ENCODE measurements at places on chromosomes 2 and 18.
A peak's percentile ranks its signal among the peaks of the same experiment; 100 is the strongest.

GRCh38 chr2:174662459-174662858 lies 64.9 kb upstream of the WIPF1 start:
- DNase-seq: no peak

DNA sequence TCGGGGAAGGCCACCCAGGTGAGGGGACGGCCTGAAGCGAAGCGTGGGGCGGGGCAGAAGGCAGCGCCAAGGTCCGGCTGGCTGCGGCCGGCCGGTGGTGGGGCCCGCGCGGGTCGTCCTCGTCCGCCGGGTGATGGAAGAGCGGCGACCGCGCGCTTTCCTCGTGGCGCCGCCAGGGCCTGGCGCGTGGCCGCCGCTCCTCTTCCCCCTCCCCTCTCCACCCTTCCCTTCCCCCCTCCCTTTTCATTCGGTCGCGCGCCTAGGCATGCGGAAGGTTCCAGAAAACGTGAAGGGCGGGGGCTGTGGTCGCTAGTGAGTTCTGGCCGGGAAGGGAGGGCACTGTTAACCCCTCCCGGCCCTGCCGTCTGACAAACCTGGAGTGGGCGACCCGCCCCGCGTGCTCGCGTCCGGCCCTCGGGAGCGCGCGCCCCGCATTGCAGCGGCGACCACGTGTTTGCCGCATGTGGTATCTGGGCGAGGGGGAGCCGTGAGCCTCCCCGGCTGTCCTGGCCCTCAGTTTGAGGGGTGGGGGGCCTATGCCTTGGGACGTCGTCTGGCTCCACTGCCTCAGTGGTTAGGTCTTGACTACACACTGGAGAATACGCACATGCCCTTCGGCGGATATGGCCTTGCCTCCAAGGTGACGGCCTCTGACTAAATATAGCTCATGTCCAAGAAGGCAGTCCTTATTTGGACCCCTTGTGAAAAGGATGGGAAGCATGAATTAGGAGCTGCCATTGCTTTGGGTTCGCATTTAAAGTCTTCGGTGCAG lies 579 bp downstream of the MAT2A start:
- DNase-seq: peak; percentile 69

DNA sequence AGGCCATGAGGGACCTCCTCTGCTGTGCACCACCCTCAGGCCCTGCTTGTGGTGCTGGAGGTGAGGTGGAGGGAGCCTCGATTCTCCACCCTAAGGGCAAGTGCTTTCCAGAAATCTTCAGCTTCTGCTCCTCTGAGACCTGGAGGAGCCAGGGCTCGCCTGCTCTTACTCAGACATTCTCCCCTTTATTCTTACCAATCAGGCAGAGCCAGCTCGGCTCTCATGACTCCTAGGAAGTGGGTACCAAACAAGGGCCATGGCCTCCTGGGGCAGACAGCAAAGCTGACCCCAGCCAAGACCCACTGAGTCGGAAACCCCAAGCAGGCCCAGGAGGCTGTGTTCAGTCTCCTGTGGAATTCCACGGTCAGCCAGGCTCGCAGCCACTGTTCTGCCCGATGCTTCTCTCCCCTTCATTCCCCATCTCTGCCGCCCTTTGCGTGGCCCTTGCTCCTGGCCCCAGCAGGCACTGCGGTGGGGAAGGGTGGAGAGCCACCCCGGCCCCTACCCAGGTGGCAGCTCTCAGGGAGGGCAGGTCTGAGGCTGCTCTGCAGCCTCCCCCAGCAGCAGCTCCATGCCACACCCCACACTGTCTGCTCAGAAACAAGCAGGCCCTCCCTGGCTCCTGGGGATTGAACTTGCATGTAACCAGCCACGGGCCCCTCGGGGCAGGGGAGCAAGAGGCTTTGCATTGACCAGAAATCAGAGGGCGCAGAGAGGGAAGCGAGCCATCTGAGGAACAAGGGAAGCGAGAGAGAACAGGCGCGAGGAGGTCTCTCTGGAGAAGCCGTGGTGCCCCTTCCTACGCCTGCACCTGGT lies 24.0 kb downstream of the HS1BP3 start:
- no peak for DNase-seq

DNA sequence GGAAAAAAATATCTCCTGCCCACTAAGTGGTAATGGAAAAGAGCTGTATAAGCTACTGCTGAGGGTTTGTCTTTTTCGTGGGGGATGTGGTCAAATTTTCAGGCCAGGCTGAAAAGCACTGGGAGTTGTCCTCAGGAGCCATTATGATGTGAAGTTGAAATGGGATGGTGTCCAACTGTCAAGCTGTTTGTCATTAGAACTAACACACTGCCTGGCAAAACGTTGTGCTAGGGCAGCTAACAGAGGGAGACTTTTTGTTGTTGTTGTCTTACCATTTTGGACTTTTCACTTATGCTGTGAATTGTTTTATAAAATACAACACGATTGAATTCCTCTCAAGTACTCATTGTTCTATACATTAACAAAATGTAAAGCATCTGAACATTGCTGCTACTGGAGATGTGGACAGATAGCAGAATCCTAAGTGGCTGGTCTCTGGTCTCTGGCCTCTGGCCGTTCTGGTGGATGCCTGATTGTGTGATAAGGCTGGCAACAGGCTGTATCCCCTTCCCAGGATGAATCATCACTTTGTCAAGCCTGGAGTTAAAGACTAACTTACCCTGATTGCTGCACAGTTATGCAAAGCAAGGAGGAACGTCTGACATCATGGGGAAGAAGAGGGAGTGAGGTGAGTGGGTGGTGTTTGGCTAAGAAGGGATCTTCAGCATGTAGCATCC lies 2.3 kb downstream of the MYO1B start:
- DNase-seq: no peak

DNA sequence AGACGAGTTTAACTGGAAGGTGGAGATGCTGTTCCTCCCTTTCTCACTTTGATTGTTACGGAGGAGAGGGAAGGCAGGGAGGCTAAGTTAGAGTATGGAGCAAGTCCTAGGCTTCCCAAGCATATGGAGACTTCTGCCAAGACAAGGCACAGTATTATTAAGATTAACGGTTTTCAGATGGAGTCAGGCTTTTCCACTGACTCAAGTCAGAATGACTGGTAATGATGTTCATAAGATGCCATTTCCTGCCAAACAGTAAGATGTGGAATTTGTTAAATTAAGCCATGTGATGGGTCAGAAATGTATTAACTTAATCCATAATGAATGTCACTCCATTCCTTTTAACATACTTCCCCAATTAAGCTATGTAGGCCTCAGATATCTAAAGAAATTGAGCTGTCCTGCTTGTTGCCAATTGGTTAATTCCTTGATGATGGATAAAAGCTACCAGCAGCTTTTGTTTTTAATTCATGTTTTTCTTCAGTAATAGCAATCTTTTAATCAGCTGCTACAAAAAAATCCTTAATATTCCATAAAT lies 383.7 kb downstream of the ZNF521 start:
- DNase-seq: no peak

DNA sequence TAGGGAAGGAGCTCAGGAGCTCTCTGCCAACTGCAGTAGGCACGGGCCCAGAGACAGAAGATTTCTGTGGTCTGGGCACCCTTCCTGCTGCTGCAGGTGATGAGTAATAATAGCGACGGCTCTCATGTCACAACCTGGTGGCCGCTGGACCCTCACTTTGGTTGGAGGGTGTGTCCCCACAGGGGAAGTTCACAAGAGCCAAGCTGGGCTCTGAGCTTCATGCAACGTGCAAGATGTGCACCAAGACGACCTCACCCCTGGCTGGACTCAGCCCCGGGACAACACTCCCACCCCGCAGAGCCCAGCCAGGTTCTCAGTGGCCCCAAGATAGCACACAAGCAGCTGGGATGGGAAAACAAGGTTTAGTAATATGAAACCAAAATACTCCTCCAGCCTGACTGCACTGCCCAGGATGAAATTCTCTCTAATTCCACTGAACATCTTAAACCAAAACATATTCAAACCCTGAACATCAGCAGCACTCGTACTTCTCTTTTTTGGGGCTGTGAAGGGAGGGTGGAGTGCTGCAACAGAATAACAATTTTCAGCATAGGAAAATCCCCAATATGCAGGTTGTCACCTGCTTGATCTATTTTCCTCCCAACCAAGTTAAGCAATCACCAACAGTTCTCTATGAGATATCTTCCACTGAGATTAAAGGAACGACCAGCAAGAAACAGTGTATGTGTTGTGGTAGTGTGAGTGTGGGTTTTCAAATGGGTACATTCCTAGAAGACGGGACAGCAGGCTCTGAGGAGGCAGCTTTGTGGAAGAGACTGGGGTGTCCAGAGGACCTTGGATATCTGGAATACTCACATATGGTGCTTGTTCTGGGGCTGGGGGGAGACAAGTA lies 26.5 kb downstream of the BCL2 start:
- DNase-seq: peak; percentile 48

DNA sequence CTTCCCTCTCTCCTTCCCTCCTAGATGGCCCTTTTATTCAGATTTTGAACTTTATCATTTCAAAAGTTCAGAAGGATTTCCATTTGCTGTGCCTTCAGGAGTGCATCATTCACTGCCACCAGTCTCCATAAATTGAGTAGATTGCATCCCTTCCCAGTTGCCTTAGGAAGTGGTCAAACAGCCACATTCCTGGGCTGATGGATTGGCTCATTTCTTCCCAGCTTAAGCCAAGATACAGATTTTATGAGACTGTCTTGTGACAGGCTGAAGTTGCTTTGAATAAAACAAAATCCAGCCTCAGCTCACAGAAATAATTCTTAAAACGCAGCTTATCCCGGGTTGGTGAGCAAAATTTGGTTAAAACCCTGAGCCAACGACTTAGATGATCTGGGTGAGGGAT lies 9.8 kb downstream of the NRP2 start:
- DNase-seq: no peak

- no peak for DNase-seq
These were observed 22.0 kb downstream of the NTSR2 start for GRCh38 chr2:11647834-11648600.

DNA sequence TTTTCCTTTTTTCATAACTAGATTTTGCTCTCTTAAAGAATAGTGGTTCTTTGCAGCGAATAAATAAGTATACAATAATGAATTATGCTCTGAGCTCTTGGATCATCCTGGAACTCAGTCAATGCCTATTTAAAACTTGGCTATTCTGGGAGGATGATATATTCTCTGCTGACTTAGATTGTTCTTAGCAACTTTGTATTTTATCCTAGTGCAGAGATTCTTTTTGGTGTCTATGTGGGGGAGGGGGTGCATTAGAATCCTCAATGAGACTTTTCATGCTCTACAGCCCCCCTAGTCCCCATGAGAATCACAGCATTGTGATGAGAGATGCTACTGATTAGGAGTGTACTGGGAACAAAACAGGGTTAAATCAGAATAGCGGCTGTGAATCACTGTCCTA lies 8.8 kb upstream of the FAM98A start:
- DNase-seq: no peak

- no peak for DNase-seq
These were observed 93.6 kb downstream of the HDAC4 start for GRCh38 chr2:239307221-239307569.

GRCh38 chr18:64244571-64244970 lies 95.7 kb upstream of the LINC00305 start:
- DNase-seq: no peak

- DNase-seq: no peak
These were observed 180.3 kb downstream of the TFCP2L1 start for GRCh38 chr2:121104721-121105141.

DNA sequence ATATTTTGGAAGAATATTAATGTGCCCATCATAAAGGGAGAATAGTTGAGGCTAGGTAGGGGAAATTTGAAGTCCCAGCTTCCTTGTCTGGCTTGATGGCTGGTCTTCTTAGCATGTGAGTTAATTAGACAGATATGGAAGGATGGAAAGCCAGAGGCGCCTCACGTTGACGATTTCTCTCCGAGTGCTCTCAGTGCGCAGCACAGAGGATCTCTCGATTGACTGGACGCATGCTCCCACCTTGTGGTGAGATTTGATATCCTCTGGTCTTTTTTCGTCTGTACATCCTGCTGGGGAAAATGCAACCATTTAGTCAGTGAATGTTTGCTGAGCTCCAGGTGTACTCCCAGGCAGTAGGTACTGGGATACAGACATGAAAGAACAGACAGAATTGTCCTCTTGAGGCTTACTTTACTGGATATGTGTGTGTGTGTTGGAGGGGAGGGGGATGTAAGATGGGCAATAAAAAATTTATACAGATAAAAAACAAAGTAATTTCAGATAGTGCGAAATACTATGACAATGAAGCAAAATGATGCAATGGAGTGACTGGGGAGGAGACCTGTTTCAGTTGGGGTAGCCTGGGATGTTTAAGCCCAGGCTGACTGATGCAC lies 66.9 kb upstream of the ZNG1B start:
- peak; percentile 49 for DNase-seq

Data from GM10248 (cell line).